ENCODE measurements at places on chromosomes 6 and 20. TPM values are rescaled to one million over a fixed set of nuclear protein-coding genes. Genes with fewer than 3 reads are reported as not detected.

CLDN20 gene
- not detected for total RNA-seq

DNA sequence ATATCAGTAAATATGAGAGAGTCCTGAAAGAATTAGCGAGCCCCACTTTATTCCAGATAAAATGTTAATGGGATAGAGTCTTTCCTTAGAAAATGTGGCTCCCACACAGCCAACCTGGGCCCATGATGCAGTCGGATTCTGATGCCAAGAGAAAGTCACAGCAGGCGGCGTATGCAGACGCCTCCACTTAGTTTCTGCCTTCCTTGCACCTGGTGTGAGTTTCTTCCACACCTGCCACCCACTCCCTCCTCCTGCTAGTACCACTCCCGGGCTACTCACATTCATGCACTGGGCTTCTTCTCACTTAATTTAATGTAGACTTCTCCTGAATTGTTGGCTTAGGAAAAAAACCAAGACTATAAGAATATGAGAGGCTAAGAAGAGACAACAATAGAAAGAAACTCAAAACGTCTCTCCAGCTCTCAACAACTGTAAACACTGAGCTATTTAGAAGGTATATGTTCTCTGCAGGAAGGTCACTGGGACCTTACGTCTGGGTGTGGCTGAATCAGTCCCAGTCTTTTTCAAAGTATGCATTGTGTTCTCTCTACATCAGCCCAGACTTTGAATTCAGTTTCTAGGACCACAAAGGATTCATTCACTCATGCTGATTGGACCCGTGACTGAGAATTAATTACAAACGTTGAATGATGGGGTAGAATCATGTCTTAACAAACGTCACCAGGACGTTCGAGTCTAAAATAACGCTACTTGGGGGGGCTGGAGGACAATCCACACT is 70.4 kb downstream of the GCNT2 start:
- no peak for DNase-seq

DNA sequence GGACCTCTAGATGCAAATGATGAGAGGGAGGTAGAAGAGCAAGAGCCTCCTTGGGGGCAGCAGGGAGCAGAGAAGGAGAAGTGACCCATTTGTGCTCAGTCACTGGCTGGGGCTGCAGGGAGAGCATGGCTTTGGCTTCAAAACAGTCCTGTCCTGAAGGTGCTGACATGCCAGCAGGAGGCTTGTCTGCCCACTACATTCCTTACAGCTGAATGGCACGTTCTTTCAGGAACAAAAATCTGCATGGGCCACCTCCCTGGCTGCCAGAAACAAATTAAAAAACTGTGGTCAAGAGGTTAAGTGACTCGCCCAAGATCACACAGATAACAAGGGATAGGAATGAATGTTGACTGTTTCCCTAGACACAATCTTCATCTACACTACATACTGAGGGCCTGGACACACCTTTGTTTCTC is 188.8 kb downstream of the HIVEP2 start:
- DNase-seq = no peak

KCNK15 gene
- 0.13 TPM for total RNA-seq

- no peak for DNase-seq
Observed at GRCh38 chr6:121884091-121884490, 448.6 kb downstream of the GJA1 start.

- DNase-seq = no peak
Observed at GRCh38 chr6:168441434-168442391, 729 bp downstream of the SMOC2 start.

DNA sequence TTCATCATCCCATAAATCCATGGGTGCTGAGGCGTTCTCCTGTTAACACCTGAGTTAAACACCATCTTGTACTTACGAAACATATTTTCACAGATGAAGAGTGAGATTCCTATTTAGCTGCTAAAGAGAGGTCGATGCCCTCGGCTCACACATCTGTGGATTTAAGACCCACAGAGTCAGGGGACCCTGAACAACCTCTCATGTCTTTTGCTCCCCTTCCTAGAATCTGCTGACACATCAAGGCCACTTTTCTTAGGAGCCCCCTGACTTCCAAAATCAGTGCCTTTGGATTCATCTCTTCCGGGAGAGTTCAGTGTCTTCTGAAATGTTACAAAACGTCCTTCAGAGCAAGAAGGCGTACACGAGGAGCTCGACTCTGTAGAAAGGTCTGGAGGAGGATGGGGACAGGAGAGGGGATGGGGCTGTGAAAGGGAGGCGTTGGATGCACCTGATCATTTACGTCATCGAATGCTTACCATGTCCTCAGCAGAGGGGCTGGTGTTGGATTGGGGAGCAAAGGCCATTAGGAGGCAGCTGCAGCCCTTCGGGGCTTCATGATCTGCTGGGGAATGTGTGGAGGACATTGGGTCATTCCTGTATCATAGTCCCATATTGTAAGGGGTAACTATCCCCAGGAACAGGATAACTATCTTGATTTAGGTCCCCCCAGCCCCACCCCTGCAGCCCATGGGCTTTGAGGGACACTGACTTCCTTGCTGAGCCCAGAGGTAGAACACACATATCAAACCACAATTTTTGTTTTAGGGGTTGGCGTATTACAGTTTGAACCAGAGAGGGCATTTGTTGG is 22.9 kb downstream of the BANF2 start:
- no peak for DNase-seq
